NCI-H226 (cell line): ENCODE measurements at places on chromosomes 11 and 22.
A peak's percentile ranks its signal among the peaks of the same experiment; 100 is the strongest.

DNA sequence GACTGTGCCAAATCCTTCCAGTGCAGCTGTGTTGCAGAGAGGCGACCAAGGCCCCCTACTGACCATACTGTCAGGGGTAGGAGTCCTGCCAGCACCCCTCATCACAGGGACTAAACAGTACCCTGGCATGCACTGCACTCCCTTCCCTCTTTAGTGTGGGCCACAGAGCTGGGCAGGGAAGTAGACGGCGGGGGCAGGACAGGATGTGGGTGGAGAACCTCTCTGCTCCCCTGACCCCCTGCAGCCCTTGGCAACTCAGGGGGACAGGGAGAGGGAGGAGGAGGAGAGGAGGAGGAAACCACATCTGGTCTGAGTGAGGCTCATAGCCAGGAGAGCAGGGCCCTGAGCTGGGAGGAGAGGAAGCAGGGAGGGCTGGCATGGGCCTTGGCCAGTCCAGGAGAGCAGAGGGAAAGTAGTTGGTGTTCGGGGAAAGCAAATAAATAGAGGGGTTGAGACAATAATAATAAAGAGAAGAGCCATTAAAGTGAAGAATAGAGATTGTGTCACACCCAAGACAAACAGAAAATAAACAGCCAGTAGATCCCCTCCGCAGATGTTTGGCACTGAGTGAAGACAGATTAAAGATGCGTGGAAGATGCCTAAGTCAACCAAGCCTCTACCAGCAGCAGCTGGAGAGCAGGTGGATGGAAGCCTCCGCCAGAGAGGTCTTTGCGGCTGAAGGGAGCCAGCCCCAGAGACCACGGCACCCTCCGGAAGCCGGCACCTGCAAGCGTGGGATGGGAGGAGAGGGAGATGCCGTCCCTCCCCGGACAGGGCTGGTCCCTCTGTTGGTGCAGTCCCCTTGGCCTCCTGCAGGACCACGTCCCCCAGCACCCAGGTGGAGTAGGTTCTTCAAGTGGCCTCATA is 61.5 kb downstream of the RPUSD4 start:
- DNase-seq, result peak; percentile 73

DNA sequence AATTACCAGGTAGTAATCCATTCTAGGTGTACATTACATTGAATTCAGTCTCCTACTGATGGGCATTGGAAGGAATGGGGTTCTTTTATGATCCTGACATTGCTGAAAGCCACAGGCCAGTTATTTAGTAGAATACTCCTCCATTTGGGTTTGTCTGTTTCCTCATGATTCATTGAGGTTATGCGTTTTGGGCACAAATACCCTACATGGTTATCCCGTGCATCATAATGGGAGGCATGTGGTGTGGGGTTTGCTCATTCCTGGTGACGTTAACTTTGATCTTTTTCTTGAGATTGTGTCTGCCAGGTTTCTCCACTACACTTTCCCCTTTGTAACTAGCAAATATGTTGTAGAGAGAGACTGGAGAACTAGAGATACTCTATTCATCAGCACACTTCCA is 5.5 kb downstream of the FOLR3 start:
- peak; percentile 92 for DNase-seq

DNA sequence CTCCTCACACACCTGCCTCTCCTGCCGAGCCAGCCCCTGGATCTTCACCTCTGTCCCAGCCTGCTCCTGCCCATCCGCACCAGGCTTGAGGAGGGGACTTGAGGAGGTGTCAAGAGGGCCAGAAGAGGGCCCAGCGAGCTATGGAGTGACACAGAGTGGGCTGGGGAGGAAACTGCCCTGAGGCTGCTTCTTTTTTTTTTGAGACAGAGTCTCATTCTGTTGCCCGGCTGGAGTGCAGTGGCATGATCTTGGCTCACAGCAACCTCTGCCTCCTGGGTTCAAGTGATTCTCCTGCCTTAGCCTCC is 21.9 kb upstream of the CDON start:
- no peak for DNase-seq

DNA sequence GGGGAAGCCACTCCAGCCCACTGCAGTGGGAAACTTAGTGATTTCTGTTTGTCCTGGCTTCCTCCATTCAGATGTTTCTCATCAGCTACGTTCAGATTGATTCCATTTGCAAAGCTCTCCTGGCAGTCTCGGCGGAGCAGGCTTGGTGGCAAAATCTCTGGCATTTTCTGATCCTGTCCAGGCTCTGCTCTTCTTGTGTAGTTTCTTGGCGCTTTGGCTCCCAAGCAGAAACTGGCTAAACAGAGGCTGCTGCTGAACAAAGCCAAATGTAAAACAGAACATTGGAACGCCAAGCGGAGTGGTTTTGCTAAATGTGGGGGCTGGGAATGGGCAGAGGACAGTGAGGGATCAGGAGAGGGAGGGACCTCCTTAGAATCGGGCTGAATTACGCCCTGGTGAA is 36.7 kb downstream of the ADAMTS8 start:
- DNase-seq, result no peak

- no peak for DNase-seq
Observed at GRCh38 chr11:19445771-19446170, 205.0 kb upstream of the E2F8 start.

DNA sequence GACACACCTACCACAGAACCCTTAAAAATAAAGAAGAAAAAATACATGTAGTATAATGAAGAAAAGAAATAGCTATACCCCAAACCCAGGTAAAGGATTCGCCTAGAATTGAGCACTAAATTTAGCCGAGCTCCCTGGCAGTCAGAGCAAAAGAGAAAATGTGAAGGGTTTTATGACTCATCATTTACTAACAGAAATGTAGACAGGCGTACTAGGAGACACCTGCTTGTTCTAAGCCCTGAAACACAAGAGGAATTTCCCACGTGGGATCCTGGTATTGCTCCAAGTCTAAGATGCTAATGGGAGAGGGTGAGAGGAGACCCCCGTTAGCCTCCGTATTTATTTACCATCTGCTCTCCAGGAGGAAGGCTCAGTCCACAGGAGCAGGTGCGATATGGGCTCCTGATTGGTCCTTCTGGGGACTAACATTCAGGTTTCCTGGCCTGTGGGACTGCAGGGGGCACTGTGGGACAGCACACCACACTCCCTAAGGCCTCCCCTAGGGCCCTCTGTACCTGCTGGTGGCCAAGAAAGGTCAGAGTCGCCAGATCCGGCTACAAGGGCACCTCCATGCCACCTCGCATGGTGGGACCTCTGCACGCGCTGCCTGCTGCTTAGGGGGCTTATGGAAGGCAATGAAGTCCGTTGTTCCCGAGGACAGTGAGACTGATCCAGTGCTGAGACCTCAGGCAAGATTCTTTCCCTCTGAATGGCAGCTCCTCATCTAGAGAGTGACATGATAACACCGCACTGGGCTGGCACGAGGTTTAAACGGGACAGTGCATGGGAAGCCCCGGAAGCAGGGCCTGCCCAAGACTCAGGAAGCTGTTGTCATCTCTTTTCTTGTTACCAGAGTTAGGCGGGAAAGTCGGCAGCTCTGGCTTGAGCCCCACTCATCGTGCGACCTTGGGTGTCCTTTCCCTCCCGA is 25.8 kb downstream of the KCNC1 start:
- DNase-seq, result peak; percentile 25

DNA sequence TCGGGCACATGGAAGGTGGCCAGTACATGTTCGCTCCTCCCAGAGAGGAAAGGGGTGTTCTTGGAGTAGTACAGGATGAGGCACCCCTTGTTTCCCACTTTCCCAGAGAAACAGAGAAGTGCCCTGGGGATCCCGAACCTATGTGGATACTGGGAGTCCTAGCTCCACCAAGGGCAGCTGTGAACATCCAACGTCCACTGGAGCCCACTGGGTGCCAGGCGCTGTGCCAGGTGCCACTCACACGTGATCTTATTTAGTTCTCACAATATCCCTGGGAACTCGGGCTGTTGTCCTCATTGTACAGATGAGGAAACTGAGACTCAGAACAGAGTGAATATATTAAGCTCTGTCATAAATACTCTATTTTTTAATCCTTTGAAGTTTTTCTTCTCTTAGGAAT is 12.0 kb downstream of the SLCO2B1 start:
- no peak for DNase-seq

DNA sequence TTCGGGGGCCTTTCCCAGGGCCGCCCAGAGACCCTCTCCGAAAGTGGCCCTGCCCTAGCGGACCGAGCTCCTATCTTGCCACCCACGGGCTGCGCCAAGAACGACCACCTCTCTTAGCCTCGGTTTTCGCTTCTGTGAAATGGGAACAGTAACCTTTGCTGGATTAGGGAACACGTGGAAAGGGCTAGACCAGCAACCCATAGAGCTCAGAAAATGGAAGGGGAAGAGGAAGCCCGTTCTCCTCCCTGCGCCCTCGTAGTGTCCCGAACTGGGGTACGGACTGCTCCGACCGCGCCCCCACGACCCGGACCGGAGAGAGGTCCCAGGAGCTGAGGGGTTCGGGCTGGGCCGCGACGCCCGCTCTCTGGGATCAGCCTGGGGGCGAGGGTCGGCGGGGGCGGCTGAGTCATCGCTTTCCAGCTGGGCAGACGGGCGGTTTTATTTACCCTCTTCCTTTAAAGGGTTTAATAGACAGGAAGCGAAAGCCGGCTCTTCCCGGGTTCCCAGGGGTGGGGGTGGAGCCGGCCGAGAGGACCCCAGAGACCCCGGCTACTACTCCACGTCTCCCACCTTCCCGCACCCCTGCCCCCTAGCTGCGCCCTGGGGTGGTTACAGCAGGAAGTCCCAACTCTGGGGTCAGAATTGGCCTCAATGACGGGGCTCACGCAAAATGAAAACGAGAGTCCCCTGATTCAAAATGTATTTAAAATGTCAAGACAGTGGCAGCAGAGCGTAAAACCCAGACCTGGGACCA is 907 bp upstream of the PHLDA2 start:
- DNase-seq, result peak; percentile 37

GRCh38 chr11:78061088-78061920 is 2.4 kb upstream of the THRSP start:
- no peak for DNase-seq

DNA sequence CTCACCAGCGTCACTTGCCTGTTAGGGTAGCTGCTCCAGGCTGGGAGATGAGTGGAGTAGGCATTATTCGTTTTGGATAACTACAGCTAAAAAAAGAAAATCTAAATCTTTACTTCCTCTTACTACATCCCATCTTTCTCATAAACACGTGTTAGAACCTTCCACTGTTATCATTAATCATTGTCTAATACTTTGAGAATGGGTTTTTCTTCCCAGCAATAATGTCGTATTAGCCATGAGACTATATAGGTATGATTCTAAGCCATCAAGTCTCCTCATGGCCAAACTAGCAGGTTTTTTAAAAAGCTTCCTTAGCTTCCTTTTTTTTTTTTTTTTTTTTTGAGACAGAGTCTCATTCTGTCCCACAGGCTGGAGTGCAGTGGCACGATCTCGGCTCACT is 3.9 kb upstream of the TEF start:
- DNase-seq, result no peak

DNA sequence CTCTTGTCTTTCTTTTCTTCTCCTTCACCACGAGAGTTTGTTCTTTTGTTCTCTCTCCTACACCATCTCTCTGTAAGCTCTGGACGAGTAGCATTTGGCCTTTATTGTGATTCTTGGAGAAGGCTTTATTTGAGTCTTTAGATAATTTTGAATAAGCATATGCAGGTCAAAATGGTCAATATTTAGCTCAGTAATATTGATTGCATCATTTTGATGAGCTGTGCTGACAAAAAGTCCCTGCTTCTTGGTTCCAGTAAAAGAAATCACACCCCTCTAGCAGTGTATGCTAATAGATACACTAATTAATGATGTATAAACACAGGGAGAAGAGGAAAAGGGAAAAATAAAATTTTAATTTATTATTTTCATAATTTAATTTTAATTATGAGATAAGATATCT is 25.8 kb upstream of the MUC15 start:
- no peak for DNase-seq

- DNase-seq, result peak; percentile 43
Observed at GRCh38 chr11:105229257-105229656, 89.7 kb upstream of the CARD18 start.

DNA sequence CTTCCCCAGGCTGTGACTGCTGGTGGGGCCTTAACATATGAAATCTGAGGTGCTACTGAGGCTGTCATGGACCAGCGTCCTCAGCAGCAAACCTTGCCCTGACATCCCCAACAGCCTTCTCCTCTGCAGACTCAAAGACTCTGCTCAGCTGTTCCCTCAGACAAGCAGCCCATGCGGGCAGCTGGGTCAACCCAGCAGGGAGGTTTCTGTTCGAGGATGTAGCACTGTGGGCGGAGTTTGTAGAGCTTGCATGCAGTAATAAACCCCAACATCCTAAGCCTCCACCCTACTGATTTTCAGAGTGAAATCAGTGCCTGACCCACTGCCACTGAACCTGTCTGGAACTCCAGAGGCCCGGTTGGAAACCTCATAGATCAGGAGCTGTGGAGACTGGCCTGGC is 88.8 kb upstream of the XKR3 start:
- no peak for DNase-seq

- DNase-seq, result no peak
Observed at GRCh38 chr22:20909543-20910303, 7.5 kb upstream of the CRKL start.

GRCh38 chr22:50693462-50693861 is 20.8 kb downstream of the SHANK3 start:
- DNase-seq, result no peak

- DNase-seq, result no peak
Observed at GRCh38 chr11:57513911-57514537, 1.5 kb downstream of the SLC43A1 start.

DNA sequence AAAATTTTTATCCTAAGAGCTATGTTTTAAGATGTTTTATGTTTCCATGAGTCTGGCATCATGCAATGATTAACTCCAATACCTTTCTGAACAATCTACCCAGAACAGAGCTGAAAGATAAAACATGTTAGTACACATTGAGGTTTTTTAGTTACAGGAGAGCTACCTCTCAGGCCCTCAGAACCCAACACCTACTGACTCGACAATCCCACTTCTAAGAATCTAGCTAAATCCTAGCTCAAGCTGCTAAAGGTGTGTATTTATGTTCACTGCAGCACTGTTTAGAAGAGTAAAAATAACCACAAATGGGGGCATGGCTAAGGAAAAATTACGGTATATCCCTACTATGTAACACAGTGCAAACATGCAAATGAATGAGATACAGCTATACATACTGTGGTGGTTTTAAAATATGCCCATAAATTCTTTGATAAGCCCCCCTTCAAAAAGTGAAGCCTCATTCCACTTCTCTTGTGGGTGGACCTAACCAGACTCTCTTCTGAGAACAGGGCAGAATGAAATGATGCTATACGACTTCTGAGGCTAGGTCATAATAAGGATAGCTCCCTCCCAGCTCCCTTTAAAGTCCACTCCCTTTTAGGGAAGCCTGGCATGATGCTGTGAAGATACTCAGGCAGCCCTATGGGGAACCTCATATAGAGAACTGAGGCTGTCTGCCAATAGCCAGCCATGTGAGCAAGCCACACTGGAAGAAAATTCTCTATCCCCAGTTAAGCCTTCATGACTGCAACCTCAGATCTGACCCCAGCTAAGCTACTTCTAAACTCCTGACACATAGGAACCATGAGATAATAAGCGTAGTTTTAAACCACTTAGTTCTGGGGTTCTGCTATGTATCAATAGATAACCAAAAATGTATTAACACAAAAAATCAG is 29.5 kb downstream of the TMEM123 start:
- DNase-seq, result no peak
